ENCODE measurements at places on chromosomes 11 and 22.

DNA sequence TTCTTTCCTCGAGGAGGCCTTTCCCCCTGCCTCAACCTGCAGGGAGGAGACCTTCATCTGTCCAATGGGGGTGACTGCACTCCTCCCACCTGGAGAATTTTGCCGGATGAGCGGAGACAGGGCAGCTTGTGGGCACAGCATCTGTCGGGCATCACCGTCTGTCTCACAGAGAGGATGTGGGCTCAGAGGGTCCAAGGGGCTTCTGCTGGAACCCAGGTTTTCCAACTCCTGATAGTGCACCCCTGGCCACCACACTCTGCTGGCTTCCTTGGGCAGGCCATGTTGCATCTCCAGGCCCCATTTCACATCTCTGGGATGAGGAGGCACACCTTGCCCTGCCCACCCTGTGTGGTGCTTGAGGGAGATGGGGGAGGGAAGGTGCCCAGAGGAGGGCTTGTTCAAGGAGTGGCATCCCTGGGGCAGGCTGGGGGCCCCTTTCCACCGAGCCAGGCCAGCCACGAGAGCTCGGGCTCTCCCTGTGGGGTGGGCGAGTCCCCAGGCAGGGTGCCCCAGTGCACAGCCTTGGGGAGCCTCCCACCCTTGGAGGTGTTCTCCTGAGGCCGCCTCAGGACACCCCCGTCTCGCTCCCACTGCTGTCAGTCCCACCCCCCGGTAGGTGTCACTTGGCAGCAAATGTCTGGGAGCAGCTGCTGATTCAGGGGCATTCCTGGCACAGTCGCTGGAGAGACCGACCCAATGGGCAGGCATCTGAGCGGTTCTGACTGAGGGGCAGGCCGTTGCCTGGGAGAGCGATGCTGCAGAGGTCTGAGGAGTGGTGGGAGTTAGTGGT lies 84.2 kb downstream of the MORC2 start:
- no peak for DNase-seq

GRCh38 chr22:36879775-36880174 lies 19.0 kb downstream of the NCF4 start:
- peak; percentile 62 for DNase-seq

DNA sequence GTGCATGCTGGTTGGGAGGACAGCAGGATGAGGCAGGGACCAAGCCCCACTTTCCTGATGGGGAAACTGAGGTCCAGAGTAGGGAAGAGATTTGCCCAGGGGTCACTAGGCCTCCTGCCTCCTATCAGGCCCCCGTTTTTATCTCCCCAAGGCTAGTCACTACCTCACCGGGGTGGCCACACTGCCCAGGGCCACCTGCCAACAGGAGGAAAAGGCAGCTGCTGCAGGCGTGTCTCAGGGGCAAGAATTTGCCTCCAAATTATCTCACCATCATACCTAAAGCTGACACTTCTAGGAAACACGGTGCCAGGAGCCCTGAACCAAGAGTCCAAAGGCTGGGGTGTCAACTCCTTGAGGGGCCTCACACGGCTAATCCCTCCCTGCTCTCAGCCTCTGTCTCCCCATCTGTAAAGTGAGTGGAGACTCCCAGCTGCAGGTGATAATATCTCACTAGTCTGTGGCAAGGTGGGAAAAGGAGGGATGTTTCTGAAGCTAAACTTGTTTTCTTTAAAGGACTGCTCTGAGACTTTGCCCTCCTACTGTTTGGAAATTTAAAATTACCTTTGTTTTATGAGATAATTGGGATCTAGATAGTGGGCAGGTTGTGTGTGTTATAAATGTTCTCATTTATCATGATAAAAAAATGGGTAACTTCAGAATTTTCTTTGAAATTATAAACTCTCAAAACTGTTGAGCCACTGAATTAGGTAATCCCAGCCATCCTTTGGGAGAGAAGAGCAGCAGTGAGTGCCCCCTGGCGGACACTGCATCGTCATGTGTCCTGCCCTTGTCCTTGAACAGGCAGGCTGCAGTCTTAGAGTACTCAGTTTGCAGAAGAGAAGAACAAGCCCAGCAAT lies 60.0 kb downstream of the MYO7A start:
- DNase-seq: peak; percentile 86

GRCh38 chr22:31983911-31984656 lies 39.7 kb downstream of the YWHAH start:
- peak; percentile 56 for DNase-seq

GRCh38 chr11:96486890-96487611 lies 97.2 kb downstream of the JRKL start:
- peak; percentile 30 for DNase-seq

GRCh38 chr11:132734217-132734616 lies 798.1 kb downstream of the OPCML start:
- no peak for DNase-seq

GRCh38 chr11:16759857-16760508 lies 21.5 kb downstream of the C11orf58 start:
- DNase-seq: no peak

Data from cardiac muscle cell (in vitro differentiated cells and primary cell).